Cerebellar nuclear complex (tissue), 1 donor: ENCODE measurements at places on chromosomes 16 and 17.

DNA sequence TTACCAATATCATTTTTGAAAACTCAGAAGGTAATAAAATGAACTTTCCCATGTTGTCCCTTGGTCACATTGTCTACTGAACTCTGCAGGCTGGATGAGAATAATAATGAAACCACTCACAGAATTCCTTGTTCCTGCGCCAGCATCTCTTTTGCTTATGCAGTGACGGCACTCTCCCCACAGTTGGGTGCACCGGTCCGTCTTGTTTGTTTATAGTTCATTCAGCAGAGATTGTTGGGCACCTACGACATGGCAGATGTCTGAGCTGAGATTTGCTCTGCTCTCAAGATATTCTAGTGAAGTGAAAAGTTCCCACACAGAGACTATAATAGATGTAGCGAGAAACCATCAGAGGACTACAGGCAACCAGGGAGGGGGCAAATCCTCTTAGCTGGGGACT, 375.7 kb upstream of the CDH11 start:
- no peak for DNase-seq

- DNase-seq: no peak
Measured at GRCh38 chr17:64133546-64134215, 3.7 kb upstream of the ERN1 start.

DNA sequence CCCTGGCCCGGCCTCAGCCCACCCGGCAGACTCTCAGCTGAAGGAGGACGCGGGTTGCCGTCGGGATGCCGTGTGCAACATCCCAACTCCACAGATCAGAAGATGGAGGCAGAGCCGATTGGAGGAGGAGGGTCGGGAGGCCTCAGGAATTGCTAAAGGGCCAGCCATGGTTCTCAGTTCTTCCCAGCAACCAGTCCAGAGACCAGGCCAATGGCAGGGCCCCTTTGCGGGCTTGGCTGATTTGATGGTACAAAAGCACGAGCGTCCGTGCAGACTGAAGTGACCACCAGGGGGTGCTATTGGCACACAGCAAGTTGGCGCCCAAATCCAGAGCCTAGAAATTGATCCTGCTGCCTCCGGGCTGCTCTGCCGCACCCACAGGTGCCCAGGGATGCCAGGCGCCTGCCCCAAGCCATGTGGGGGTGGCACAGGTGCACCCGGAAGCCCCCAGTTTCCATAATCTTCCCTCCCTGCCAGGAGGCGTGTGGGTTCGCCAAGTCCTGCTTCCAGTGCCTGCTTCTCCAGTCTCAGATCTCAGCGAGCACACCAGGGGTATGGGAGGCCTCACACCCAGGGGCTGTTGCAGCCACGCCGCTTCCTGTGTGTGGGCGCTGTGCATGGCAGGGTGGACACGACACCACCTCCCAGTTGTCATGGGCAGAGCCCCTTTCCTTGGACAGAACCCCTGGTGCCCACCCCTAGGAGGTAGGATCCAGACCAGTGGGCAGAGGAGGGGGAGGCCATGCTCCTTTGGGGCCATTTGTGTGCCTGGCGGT, 7.1 kb upstream of the TEX19 start:
- peak; percentile 50 for DNase-seq

- no peak for DNase-seq
Measured at GRCh38 chr16:85673529-85674417, 15.0 kb downstream of the GINS2 start.

DNA sequence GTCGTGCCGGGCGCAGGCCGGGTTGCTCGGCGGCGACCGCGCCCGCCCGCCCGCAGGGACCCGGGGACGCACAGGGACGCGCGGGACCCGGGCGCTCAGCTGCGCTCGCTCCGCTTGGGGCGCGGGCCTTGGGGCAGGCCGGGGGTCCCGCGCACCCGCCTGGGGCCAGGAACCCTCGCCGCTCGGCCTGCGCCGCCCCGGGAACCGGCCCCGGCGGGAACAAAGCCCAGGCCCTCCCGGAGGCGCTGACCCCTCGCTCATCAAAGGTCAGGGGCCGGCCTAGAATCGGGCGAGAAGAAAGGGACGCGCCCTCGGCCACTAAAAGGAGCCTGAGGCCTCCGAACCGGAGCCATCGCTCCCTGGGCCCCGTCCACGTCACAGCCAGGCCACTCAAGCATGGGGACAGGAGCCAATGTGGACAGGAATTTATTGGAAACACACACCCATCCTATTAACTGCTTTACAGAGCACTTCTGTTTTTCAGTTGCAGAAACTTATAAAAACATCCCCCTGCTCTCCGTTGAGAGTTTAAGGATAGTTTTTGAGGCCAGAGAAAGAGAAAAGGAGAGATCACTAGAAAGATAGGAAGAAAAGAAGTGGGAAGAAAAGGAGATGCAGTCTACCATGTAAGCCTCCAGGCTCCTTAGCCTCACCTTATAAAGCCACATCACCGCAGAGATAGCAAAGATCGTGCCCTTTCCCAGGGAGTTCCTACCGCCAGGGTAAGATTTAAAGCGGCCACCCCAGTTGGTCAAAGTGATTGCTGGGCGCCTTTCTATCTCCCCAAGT, 558 bp upstream of the ZFHX3 start:
- no peak for DNase-seq

GRCh38 chr17:48543854-48544348, 1.0 kb downstream of the HOXB2 start:
- no peak for DNase-seq

- DNase-seq: no peak
Measured at GRCh38 chr17:28470266-28470913, 3.1 kb upstream of the SLC13A2 start.

DNA sequence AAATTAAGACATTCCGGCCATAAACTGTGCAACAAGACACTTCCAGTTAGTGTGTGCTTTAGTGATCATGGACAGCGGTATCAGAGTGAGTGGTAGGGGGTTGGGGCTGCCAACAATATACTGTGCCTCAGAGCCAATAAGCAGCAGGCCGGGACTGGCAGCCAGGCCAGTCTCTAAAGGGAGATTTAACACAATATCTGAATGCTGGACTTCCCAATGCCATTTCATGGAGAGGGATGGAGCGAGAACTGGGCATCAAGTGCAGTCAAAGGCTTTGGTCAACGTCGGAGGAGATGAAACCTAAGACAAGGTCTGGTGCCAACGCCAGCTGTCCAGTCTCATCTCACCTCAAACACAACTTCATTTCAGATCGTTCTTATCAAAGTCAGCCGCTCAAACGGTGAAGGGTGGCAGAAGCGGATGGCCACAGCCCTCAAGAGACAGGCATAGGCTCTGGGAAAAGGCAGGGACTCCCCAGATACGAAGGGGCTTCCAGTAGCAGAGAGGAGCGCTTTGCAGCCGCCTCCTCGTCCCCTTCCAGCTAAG, 935 bp downstream of the USP32 start:
- DNase-seq: no peak

- DNase-seq: no peak
Measured at GRCh38 chr16:57308041-57308440, 23.6 kb upstream of the PLLP start.

GRCh38 chr17:16287563-16288027, 65.7 kb downstream of the CENPV start:
- no peak for DNase-seq

- DNase-seq: no peak
Measured at GRCh38 chr17:74250324-74250995, 23.6 kb upstream of the DNAI2 start.

- no peak for DNase-seq
Measured at GRCh38 chr16:88447881-88448280, 5.2 kb upstream of the ZFPM1 start.

DNA sequence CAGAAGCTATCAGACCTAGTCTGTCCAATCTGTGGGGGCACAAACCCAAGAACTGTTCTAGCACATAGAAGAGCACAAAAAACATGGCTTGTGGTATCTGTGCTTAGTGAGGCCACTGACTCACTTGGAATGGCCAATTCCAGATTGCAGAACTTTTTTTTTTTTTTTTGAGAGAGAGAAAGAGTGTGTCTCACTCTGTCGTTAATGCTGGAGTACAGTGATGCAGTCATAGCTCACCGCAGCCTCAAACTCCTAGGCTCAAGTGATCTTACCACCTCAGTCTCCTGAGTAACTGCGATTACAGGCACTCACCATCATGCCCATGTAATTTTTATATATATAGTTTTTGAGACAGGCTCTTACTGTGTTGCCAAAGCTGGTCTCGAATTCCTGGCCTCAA, 77.2 kb upstream of the CLEC3A start:
- no peak for DNase-seq

DNA sequence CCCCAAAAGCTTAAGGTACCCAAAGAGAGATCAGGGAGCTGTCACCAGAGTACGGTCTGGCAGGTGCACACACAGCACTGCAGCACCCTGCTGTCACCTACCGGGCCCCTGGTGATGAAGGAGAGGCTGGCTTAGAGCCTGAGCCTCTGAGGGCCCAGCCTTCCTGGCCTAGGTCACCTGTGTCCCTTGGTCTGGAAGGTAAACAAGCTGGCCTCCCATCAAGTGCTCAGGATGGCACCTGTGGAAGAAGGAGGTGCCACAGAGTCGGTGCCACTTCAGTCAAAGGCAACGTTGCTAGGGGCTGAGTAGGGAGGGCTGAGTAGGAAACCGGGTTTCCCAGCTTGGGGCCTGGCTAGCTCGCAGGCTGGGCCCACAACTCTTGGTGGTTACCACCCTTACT, 70.7 kb downstream of the COG7 start:
- DNase-seq: no peak

GRCh38 chr17:45680360-45680759, 103.8 kb upstream of the CRHR1 start:
- no peak for DNase-seq

DNA sequence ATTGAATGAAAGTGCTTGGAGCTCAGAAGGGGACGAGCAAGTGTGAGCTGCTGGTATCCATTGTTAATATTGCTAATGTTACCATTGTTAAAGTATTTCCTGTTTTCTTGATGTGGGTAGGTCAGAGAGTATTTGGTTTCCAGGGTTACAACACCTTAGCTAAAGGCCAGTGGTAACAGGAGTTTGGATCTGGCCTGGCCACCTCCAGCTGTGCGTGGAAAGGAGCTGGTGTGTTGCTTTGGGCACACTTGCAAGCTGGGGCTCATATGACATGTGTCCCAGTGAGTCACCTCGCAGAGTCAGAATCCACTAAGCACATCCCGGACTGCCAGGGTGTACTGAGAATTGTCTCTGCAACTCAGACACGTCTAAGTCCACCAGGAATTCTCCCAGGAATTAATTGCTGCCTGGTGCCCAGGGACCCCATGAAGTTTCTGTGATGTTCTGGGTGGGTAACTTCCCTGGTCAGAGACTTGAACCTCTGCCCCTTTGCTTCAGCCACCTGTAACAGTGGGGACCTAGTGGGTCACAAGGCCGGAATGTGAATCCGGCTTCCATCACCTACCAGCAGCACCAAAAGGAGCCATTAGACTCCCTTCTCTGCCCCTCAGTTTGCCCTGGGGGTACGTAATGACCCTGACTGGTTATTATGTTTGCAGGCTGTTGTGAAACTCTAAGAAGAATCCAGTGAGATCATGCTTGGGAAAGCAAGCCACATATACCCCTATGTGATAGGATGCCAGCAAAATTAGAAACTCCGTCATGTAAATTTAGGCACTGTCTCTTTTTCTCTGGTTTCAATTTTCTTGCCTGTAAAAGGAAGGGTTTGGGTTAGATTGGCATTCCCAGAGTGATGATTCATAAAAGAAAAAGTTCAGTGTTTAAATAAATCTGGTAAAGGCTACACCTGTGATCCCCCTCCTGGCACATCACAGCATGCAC, 12.8 kb downstream of the SLC6A2 start:
- DNase-seq: no peak

DNA sequence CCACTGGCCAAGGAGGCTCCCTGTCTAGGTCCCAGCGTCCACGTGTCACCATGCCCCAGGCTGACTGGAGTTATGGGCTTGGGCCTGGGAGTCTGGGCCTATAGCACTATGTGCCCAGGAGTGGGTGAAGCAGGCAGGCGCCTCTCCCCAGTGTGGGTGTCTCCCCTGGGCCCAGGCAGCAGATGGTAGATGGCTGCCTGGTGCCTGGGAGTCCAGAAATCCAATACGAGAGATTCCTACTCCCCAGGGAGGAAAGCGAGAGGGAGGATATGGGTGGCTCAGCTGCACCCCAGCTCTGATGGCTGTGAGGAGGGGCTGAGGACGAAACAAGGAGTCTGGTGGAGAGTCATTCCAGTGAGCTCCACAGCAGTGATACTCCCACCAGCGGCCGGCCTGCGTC, 5.0 kb downstream of the KCNH6 start:
- DNase-seq: no peak

- DNase-seq: no peak
Measured at GRCh38 chr16:81523387-81524115, 78.9 kb downstream of the CMIP start.

- DNase-seq: no peak
Measured at GRCh38 chr16:89853306-89853993, 19.9 kb upstream of the TCF25 start.

GRCh38 chr16:86578611-86579267, 390 bp downstream of the FOXL1 start:
- DNase-seq: no peak

- no peak for DNase-seq
Measured at GRCh38 chr16:19382887-19383816, 34.5 kb upstream of the TMC5 start.

DNA sequence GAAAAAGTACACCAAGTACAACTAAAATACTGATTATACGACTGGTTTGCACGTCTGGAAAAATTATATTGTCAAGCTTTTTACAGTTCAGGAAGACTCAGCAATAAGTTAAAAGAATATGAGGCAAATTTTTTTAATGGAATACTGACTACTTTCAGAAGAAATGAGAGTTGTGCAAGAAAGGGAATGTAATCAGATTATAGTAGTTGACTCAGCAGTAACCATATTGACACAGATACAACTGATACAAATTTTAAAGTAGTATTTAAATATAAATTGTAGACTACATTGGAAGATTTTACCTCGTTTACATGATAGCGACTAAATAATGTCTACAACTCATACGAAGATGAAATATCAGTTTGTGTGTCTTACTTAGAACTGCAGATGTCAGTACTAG, 16.7 kb downstream of the ASGR2 start:
- no peak for DNase-seq

DNA sequence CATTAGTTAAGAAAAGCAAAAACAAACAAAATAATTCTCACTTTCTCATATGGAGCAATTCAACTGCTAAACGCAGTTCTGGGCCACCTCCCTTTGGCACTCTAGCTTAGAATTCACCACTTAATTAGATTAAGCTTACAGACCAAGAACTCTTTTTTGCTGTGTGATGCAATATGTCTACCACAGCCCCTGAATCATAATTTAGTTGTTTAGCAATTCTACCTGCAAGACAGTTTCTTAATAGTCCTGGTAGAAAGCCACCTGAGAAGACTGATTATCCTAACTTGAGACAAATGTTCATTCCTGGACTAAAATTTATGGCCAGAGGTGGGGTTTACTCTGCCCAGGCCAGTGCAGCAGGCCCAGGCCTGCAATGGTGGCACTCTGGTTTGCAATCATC, 205.9 kb downstream of the HS3ST3A1 start:
- DNase-seq: no peak

DNA sequence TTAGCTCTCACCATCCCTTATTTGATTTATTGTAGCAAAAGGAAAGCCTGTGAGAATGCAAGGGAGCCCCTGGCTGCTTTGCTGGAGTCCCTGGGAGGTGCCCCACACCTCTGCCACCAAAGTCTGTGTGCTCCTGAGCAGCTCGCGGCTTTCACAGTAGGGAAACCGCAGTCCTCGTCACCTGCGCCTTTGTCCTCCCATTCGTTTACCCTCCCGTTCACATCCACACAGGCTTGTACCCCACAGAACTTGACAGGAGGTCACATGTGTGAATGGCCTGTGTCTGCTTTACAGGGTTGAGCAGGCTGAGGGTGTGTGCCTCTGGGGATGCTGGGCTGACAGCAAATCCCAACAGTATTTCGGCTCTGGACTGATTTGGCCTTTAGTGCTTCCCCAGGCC, 152.5 kb downstream of the LGALS9B start:
- DNase-seq: no peak

- no peak for DNase-seq
Measured at GRCh38 chr17:63001689-63002394, 35.8 kb downstream of the TANC2 start.
